ENCODE measurements at places on chromosomes 13 and 19. TPM values are rescaled to one million over a fixed set of nuclear protein-coding genes. Genes with fewer than 3 reads are reported as not detected.

The CADM4 gene
- 10.1 TPM for total RNA-seq

The ICAM5 gene
- 1.6 TPM for total RNA-seq

- no peak for DNase-seq
Measured at GRCh38 chr13:21067848-21068247, 6.5 kb upstream of the LATS2 start.

- DNase-seq, result no peak
Measured at GRCh38 chr19:1676351-1677266, 24.2 kb upstream of the TCF3 start.

DNA sequence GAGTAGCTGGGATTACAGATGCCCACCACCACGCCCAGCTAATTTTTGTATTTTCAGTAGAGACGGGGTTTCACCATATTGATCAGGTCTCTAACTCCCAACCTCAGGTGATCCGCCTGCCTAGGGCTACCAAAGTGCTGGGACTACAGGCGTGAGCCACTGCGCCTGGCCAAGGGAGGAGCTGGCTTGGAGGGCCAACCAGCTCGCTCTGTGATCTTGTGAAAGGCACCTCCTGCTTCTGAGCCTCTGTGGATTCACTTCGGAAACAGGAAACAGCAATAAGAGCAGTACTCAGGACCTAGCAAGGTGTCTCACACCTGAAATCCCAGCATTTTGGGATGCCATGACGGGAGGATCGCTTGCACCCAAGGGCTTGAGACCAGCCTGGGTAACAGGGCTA is 2.0 kb upstream of the ELL start:
- no peak for DNase-seq

GRCh38 chr19:57053401-57053800 is 66.4 kb upstream of the USP29 start:
- no peak for DNase-seq

Data from esophagus squamous epithelium (tissue), 5 donors.